Endothelial cell of umbilical vein (primary cell): ENCODE measurements at places on chromosomes 1 and 21.

GRCh38 chr1:221076391-221076811 lies 197.2 kb downstream of the HLX start:
- no peak overlapping the region for H3K4me3 ChIP-seq
- DNase-seq: no peak
- no peaks in the 10 kb centered on the region for H3K4me1 ChIP-seq
- no peaks in the 10 kb centered on the region for H3K36me3 ChIP-seq
- no peak overlapping the region for H3K27ac ChIP-seq
- H3K27me3 ChIP-seq: no peaks in the 10 kb centered on the region

GRCh38 chr1:232617237-232617636 lies 12.7 kb downstream of the SIPA1L2 start:
- no peaks in the 10 kb centered on the region for H3K27me3 ChIP-seq
- H3K36me3 ChIP-seq: no peaks in the 10 kb centered on the region
- H3K4me3 ChIP-seq: no peak overlapping the region
- no peak for DNase-seq
- H3K4me1 ChIP-seq: peaks cover 5% of the 10 kb centered on the region

GRCh38 chr1:119981986-119982815 lies 85.9 kb upstream of the ADAM30 start:
- no peaks in the 10 kb centered on the region for H3K36me3 ChIP-seq
- H3K4me3 ChIP-seq: no peak overlapping the region
- H3K27ac ChIP-seq: no peak overlapping the region
- H3K27me3 ChIP-seq: no peaks in the 10 kb centered on the region
- H3K4me1 ChIP-seq: no peaks in the 10 kb centered on the region

- H3K27ac ChIP-seq: no peak overlapping the region
- no peaks in the 10 kb centered on the region for H3K27me3 ChIP-seq
- peaks cover 17% of the 10 kb centered on the region for H3K4me1 ChIP-seq
- no peaks in the 10 kb centered on the region for H3K36me3 ChIP-seq
These were observed 5.8 kb upstream of the VWA1 start for GRCh38 chr1:1429671-1430073.

GRCh38 chr1:207461649-207462048 lies 7.5 kb downstream of the CR2 start:
- peaks cover 2% of the 10 kb centered on the region for H3K27me3 ChIP-seq
- H3K27ac ChIP-seq: no peak overlapping the region
- no peak overlapping the region for H3K4me3 ChIP-seq
- no peak for DNase-seq

DNA sequence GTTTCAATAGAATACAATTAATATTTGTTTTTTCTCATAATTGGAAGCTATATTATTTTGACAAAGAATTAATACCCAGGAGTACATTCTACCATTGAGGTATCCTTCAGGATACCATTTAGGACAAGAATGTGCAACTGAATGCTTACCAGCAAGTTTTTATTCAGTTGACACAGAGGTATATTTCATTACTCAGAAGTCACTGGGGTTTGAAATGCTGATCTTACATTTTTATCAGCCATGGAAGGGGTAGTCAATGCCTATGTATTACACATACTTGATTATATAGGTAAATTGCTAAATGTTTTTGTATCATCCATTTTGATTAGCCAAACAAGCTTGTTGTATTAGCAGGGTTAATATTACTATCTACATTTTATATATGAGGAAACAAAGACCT lies 48.0 kb downstream of the C1orf87 start:
- H3K36me3 ChIP-seq: no peaks in the 10 kb centered on the region
- H3K27me3 ChIP-seq: no peaks in the 10 kb centered on the region
- H3K4me1 ChIP-seq: no peaks in the 10 kb centered on the region
- H3K4me3 ChIP-seq: no peak overlapping the region
- no peak for DNase-seq

DNA sequence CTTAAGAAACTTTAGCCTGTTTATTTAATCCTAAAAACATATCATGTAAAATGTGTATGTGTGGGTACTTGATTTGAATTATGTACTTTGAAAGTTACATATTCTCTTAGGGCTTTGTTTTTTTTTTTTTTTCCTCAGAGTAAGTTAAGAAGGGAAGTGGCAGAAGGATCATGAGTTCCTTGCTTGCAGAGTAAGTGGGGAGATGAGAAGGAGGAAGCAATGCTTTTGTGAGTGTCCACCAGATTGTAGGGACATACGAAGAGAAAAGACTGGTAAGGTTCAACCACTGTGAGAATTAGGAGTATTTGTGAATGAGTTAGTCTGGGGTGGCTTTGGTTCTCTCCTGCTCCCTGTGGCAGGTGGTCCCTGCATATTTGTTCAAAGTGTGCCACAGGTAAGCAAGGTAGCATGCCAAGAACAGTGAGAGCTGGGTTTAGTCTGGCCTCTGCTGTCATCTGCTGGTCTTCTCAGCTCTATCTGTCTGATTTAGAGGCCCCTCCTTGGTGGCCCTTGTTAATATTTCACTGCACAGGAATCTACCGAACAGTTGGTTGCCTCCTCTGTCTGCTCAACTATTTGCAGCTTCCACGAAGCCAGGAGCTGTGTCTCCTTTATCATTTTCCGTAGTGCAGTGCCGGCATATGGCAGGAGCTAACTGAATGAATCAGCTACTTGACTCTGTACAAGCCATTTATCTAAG lies 9.5 kb downstream of the DNM3 start:
- no peaks in the 10 kb centered on the region for H3K36me3 ChIP-seq
- no peak overlapping the region for H3K27ac ChIP-seq
- no peak overlapping the region for H3K4me3 ChIP-seq
- no peak for DNase-seq

GRCh38 chr1:195332102-195332501 lies 1276.1 kb downstream of the KCNT2 start:
- H3K4me3 ChIP-seq: no peak overlapping the region
- H3K27ac ChIP-seq: no peak overlapping the region

GRCh38 chr1:179824265-179824664 lies 53.3 kb downstream of the TOR1AIP2 start:
- peaks cover 8% of the 10 kb centered on the region for H3K27me3 ChIP-seq
- H3K36me3 ChIP-seq: no peaks in the 10 kb centered on the region
- DNase-seq: no peak

- no peaks in the 10 kb centered on the region for H3K36me3 ChIP-seq
- H3K4me1 ChIP-seq: no peaks in the 10 kb centered on the region
- peaks cover 26% of the 10 kb centered on the region for H3K27me3 ChIP-seq
- H3K27ac ChIP-seq: no peak overlapping the region
- no peak overlapping the region for H3K4me3 ChIP-seq
These were observed 1.1 kb upstream of the IL12RB2 start for GRCh38 chr1:67306547-67306946.

- no peaks in the 10 kb centered on the region for H3K4me1 ChIP-seq
- H3K4me3 ChIP-seq: no peak overlapping the region
These were observed 194.5 kb downstream of the LHX8 start for GRCh38 chr1:75328691-75329090.

GRCh38 chr1:113871597-113872113 lies at the start of gene PTPN22:
PTPN22 (minus strand) TSS chr1:113871712.
- H3K27me3 ChIP-seq: no peaks in the 10 kb centered on the region
- H3K36me3 ChIP-seq: no peaks in the 10 kb centered on the region
- no peak within 1 kb of the TSS for H3K4me3 ChIP-seq
- DNase-seq: no peak
- peaks cover 33% of the 10 kb centered on the region for H3K4me1 ChIP-seq
- H3K27ac ChIP-seq: no peak within 1 kb of the TSS
